ENCODE measurements at places on chromosomes 2 and 18.

DNA sequence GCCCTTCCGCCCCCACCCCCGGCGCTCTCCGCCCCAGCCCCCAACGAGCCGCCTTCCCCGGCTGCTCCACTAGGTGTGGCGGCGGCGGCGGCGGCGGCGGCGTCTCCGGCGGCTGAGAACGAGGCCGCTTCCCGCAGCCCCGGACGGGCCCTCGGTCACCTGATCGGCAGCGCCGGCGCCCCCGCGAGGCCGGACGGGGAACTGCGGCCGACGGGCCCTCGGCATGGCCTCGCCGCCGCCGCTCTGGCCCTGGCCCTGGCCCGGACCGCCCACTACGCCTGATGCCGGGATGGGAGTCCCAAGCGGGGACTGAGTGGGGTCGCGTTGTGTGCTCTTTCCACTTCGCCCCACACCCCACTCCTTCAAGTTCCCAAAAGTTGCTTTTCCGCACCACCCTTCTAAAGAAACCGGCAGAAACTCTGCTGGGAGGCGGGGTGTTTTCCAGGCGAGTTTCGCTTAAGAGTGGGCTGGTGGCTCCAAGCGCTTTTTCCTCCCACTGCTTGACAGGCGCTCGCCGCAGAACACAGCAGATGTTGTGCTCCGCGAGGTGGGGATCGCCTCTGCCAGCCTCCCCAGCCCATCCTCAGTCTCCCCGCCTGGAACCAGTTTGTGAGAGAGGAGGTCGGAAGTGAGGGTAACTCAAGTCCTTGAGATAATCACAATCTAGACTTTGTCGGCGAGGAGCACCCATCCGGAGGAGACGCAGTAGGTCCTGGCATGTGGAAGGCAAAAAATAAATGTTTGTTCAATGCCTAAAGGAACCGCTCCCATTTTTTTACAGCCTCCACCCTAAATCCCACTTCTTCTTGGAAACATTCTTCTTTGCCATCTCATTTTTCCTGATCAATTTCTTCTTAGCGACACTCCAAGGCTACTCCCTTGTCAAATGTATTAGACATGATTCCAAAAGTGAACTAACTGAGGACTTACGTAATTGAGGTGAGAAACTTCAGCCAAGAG lies at the start of gene NCKAP1:
TSS of gene NCKAP1 (minus strand) at position 117 of the 960 bp plus-strand sequence. CDS start 358 bp downstream, outside the sequence.
- DNase-seq: peak; percentile 81

GRCh38 chr2:25168256-25169072 lies at the start of gene POMC:
POMC (minus strand) TSS chr2:25168580; CDS start chr2:25164772, 3,808 bp downstream.
- peak; percentile 19 for DNase-seq

GRCh38 chr2:234158812-234159211 lies 108.3 kb downstream of the SPP2 start:
- DNase-seq: no peak

- DNase-seq: peak; percentile 59
These were observed 3.1 kb upstream of the GMPPA start for GRCh38 chr2:219495531-219496122.

DNA sequence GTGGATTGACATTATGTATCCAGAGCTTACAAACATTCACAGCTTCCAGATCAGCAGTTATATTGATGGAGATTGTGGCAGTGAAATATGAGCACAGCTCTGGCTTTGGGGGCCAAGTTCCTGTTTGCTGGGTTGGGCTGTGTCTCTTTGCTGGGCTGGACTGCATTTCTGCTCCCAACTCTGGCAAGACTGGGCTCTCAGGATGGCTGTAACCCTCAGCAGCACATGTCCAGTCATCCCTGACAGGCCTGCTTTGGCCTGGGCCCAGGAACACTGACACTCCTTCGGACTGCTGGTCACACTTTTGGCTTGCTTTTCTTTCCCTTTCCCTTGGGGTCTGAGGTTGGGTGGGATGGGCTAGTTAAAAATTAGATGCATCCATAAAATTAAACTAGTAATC lies 17.9 kb upstream of the VPS4B start:
- no peak for DNase-seq

DNA sequence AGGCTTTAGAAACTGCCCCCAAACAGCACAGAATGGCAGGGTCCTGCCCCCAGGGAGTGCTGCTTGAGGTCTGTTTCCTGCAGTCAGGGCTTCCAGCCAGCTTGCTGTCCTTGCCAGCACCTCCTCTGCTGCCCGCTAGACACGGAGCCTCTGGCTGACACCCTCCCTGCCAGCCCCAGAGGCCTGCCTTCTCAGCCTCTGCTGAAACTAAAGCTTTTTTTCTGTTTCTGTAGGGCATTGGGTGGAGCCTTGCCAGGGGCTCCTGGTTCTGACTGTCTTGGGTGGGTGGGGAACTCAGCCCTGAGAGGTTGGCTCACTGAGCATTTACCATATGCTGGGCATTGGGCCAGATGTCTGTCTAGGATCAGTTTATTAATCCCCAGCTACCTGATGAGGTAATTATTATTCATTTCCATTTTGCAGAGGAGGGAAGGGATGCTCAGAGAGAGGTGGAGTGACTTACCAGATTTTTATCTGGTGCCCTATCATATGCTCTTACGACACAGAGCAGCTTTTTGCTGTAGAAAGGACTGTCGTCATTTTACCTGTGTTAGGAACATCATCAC lies 35.4 kb downstream of the INPP4A start:
- DNase-seq: peak; percentile 67

GRCh38 chr2:190435031-190435670 lies 27.0 kb downstream of the MFSD6 start:
- DNase-seq: no peak

DNA sequence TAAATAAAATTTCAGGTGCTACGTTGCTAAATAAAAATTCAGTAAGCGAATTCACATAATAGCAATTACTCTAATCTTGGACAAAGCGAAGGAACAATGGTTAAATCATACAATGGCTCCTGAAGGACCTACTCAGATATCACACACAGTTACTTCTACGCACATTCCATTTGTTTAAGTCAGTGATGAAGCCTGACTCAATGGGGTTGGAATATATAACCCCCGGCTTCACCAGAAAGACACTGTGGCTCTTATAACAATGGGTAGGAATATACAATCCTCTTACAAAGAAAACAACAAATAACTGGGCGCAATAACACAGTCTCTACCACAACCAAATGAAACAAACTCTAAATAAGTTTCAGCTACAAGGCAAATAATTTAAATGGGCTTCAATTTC lies 349.5 kb downstream of the IRS1 start:
- no peak for DNase-seq

GRCh38 chr2:68279691-68280090 lies 27.4 kb upstream of the PPP3R1 start:
- no peak for DNase-seq

- no peak for DNase-seq
These were observed 137.8 kb upstream of the COPS8 start for GRCh38 chr2:236947896-236948295.

- DNase-seq: peak; percentile 80
These were observed 106.3 kb upstream of the CD302 start for GRCh38 chr2:159904127-159904958.

DNA sequence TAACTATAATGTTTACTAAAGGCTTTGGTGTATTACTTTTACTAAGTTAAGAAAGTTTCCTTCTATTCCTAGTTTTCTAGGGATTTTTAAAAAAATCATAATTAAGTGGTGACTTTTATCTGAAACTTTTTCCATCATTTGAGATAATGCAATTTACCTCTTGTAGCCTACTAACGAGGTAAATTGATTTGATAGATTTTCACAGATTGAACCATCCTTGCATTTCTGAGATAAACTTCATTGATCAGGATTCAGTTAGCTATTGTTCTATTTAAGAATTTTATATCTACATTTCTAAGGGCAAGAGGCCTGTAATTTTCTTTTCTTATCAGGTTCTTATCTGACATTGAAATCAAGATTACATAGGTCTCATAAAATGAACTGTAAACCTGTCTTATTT lies 178.1 kb downstream of the MIB1 start:
- DNase-seq: no peak

DNA sequence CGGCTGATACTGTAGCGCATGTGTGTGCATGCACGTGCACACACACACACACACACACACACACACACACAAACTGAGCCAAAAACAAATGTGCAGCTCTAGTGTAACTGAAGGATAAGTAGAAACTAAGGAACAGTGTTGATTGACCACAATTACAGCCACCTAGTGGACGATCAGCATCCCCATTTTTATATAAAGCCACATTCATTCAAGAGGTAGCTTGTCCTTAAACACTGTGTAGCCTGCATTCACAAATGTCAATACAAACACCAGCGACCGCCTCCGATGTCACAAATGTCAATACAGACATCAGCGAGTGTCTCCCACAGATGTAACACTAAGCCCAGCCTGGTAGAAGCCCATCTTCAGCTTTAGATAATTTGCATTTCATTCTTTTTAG lies 167.4 kb downstream of the PTGR3 start:
- no peak for DNase-seq

DNA sequence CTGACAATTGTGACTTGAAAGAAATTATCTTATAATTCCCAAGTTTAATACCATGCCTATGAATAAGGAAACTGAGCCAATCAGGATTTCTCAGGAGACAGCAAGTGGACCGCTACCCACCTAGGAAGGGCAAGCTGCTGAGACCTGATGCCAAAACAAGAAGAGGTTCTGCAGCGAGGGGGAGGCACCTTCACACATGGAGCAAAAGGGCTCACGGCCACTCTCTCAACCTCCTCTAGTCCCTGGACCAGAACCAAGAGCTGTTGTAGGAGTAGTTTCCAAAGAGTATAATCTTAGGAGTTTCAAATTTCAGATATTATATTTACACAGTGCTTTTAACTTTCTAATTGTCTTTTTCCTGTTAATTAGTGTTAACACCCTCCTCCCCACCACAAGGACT lies 154.7 kb upstream of the ETAA1 start:
- DNase-seq: no peak

- no peak for DNase-seq
These were observed 303.3 kb downstream of the CNTNAP5 start for GRCh38 chr2:124328397-124328796.

DNA sequence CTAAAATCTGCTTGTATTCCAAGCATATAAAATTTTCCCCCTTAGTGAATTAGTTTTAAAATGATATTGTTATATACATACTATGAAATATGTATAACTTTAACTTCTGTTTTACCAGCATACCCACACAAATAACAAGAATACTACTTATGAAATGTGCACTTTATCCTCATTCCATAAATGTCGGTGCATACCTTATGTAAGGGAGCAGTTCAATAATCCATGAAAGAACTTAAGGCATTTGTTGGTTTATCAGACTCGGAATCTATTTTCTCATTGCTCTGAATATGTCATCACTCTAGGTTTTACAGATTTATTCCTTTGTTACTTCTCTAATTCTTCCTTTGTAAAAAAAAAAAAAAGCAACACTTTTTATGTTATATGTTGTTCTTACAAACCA lies 12.5 kb upstream of the MFF start:
- no peak for DNase-seq

DNA sequence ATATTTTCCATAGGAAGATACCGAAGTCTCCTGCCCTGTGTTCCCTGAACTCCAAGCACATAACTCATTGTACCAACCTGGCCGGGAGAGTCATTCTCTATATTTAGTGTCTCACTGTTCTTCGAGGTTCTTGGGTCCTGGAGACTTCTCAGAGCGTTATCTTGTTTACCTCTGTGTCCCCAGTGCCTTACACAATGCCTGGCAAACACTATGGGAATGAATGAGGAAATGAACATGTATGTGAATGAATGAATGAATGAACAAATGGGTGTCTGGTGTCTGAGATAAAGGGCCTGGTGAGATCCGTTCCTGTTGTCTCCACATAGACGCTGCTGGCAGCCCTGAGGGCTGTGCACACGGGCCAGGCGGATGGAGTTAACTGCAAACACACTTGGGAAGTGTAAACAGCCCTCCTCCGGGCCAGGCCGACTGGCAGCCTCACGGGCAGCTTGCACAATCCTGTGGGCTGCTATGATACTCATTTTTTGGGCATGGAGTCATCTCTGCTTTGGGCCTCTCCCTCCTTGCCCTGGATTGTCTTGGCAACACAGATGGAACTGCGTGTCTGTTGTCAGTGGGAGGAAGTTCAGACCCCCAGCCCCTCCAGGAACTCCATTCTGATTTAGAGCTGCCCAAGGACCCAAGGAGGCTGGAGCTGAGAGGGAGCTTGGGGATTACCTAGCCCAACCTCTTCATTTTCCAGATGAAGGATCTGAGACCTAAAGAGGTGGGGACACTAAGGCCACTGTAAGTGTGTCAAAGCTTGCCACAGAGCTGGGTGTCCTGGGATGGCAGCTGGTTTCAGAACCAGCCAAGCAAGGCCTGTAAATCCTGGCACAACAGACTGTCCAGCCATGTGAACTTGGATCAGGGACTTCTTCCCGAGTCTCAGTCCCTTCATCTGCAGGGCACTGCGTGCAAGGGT lies 124.4 kb downstream of the INHBB start:
- no peak for DNase-seq

DNA sequence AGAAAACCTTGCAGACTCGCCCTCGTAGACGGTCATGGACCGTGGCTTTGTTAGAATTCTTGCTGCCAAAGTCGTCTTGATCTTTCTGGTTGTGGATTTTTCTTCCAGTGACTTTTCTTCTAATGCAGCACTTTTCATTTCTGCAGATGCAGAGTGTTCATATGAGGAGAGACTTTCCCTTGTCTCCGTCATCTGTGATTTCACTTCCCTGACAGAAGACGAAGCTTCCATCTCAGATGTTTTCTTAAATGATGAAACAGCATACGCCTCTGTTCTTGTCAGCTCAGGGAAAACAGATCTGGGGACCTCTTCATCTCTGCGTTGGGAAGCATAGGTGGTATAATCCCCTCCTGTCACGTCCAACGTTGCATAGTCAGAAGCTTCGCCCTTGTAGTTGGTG lies 50.9 kb downstream of the PLEKHA3 start:
- no peak for DNase-seq

DNA sequence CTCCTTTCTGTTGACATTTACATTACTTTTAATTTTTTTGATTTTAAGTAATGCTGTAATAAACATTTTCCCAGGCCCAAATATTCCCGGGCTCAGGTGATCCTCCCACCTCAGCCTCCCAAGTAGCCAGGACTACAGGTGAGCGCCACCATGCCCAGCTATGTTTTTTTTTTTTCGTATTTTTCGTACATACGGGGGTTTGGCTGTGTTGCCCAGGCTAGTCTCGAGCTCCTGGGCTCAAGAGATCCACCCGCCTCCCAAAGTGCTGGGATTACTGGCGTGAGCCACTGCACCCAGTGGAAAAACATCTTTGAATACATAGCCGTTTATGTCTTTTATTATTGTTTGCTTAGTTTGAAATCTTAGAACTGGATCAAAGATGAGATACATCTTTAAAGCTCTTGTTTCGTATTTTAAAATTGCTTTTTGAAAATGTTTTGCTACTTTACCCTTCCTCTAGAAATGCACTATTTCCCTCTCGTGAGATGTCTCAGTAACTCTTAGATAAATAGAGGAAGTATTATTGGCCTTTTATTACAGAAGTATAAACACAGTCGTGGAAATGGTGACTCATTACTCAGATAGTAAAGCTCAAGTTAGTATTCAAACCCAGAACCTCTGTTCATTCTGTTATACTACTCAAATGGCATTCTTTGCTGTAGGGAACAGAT lies 2.4 kb downstream of the SMCHD1 start:
- DNase-seq: no peak

Data from activated CD4-positive, alpha-beta T cell treated with anti-CD3 and anti-CD28 coated beads for 4 hours (primary cell).